ENCODE measurements at places on chromosomes 12 and 14.

GRCh38 chr12:58888131-58888783 lies 32.0 kb downstream of the LRIG3 start:
- DNase-seq = no peak

- peak; percentile 25 for DNase-seq
Observed at GRCh38 chr14:102778338-102779083, 1.3 kb downstream of the TRAF3 start.

DNA sequence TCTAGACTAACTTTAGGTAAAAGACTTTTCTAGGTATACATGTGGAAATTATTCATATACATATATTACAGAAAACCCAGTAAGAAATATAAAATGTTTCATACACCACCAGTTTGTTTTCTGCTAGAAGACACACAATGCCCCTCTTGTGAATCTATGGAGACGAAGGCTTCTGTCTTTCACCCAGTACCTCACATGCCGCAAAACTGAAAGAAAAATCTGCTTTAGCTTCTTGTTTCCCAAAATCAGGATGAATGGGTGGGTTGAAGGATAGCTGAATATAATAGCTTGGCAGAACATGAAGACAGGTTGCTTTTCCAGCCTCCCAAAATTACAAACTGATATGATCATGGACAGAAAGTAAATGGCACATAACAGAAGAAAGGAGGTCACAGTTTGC lies 1.3 kb downstream of the TAS2R30 start:
- DNase-seq = no peak

DNA sequence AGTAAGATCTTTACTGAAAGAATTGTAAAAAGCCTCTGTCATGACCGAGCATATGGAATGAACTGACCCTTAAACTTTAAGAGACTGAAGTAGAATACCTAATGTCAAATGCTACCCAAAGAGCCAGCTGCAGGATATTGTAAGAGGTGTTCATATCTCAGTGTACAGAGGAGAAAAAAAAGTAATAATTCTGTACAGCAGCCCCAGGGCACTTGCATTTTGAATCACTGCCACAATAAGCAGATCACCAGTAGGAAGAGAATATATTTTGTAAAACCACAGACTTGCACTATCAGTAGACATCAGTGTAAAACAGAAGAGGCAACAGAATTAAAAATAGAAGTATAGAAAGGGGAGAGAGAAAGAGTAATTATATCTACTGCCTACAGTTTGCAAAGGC lies 162.6 kb downstream of the PPFIA2 start:
- DNase-seq = peak; percentile 62

- no peak for DNase-seq
Observed at GRCh38 chr12:1936406-1937320, 18.2 kb upstream of the CACNA2D4 start.

DNA sequence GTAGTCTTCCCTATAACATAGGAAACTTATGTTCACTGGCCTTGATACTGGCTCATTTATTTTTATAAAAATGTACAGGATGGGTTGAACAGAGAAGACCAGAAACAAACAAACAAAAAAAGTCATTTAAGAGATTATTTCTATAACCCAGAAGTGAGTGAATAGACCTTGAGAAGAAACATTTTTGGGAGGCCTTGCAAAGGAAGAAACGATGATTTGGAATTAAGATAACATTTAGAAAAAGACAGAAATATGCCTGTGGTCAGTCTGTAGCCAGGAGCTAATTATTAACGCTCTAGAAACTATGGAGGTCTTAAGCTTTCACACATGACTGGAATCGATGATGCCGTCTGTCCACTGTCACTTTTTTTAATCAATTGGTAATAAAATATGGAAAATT lies 264.0 kb downstream of the EGLN3 start:
- DNase-seq = no peak

DNA sequence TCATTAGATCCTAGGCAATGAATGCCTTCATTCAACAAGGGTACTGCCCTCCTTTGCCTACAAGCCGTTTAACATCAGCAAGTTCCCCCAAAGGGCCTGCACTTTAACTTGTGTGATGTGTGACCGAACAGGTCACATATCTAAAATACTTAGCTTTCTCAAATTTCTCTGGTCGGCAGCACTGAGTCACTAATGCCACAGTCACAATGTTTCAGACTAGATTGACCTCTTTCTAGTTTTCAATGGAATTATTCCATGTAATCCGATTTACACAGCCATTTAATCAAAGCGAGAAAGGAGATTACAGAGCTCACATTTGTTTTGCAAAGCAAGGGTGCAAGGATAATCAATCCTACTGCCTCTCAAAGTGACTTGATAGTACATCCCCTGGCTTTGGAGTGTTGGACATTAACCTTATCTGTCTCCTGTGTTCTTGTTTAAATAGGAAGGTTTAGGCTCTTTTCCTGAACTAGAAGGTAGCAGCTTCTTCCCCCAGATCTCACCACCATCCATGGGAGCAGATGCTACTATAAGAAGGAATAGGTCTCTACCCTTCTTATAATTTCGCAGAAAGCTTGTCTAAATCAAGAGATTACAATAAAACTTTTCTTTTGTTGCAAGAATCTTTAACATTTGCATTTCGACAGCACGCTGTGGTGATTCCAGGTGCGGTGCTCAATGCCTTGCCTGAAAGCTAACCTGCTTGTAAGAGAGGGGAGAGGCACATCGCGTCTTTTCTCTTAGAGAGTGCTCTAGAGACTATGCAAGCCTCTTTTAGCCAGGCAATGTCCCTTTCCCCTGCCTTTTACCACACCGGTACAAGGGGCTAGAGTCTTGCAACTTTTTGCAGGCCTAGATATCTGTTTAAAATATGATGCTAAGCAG lies 1.8 kb downstream of the KITLG start:
- no peak for DNase-seq

- DNase-seq = no peak
Observed at GRCh38 chr14:104601786-104602185, 2.8 kb downstream of the TMEM179 start.

DNA sequence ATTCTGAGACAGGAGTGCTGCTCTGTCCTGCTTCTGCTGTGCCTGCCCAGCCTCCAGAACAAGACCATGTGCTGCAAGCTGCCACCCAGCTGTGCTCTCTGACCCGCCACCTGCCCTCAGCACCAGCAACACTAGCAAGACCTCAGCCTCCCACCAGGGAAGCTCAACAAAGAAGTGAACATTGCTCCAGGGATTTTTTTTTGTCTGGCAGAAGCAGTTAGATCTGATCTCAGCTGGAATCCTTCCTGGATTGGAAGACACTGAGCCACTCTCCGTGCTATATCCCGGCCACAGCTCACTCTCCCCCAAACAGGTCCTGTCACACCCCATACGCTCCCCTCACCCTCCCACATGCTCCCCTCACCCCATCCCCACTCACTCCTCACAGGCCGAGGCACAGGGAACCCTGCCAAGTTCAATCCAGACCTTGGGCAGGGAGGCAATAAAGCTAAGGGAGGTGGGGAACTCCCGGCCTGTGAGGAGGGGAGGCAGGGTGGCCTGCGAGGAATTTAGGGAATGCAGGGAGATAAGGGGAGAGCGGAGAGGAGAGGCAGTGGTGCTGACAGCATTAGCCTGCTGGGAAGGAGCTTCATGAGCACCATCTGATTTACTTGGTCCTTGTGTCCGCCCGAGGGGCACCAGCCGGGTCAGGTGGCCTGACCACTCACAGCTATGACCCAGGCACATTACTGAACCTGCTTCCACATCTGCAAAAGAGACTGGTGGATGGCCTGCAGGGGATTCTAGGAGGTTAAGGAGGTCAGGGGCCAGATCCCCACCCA lies 29.7 kb downstream of the CCDC85C start:
- no peak for DNase-seq

DNA sequence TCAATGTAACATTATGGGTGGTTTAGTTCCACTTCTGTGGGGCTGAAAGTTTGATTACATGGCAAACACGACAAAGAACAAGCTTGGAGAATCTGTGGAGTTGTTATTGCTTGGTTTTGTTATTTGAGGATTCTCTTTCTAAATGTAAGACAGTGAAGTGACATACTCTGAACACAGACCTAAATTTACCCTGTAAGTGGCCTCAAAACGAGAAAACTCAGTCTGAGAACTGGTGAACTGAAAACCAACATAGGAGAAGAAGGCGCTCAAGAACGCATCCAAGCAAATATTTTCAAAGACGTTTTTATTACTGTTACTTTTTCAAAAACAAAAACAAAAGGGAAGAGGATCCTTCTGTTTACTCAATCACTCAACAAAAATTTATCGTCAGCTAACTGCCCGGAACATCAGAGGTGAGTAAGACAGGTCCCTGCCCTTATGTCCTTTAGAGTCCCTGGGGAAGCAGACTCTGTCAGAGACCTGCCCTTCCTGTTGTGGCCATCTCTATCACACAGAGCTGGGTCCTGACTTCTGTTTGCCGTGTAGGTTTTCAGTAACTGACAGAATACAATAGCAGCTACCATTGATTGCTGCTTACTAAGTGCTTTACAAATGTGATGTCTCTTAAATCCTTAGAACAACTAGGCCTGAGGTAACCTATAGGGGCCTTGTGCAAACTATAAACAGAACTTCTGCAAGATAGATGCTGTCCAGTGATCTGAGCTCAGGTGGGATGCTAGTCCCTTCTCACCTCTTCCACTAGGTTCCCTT lies 79.3 kb upstream of the C12orf71 start:
- DNase-seq = no peak

DNA sequence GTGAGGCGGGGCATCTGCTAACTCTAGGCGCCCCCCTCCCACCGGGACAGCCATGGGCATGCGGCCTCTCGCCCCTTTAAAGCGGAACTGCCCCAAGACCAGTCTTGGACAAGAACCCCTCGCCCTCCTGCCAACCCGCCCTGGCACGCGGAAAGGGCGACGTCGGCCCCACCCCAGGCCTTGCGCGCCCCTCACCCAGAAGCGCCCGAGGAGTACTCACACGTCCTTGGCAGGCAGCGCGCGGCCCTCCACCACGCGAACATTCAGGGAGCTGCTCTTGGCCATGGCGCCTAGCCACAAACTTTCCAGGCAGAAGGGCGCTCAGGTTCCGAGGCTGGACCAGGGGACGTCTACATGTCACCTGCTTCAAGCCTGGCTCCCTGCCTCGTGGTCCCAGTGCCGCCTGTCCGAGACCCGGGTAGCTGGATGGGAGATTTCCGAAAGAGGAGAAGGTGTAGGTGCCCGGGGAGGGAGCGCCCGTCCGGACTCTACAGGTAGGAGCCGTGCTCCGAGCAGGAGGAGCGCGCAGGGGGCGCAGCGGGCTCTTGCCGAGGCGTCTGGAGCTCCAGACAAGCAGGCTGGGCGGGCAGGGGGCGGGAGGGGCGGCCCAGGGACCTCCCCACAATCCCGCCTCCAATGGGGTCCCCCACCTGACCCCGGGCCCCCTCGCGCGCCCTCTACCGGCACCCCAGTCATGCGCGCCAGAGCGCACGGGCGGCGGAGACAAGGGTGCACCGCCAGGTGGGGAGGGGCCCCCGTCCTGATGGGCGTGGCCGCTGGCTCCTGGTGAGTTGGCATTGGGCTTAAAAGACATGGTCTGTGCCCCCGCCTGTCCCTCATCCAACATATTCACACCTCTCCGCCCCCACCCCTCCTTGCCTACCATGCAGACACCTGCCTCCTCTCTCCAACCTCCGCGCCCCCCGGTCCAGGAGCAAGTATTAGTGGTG lies at the start of gene RASAL1:
TSS of gene RASAL1 (minus strand) at position 584 of the 950 bp plus-strand sequence. CDS start at position 285, 299 bp downstream.
- DNase-seq = peak; percentile 54

GRCh38 chr12:52580496-52580895 lies 6.9 kb upstream of the KRT74 start:
- no peak for DNase-seq

- no peak for DNase-seq
Observed at GRCh38 chr12:87196321-87196720, 832.9 kb downstream of the C12orf50 start.

- no peak for DNase-seq
Observed at GRCh38 chr12:40701756-40702155, 9.5 kb downstream of the CNTN1 start.

- no peak for DNase-seq
Observed at GRCh38 chr12:87413784-87414183, 615.4 kb downstream of the C12orf50 start.

DNA sequence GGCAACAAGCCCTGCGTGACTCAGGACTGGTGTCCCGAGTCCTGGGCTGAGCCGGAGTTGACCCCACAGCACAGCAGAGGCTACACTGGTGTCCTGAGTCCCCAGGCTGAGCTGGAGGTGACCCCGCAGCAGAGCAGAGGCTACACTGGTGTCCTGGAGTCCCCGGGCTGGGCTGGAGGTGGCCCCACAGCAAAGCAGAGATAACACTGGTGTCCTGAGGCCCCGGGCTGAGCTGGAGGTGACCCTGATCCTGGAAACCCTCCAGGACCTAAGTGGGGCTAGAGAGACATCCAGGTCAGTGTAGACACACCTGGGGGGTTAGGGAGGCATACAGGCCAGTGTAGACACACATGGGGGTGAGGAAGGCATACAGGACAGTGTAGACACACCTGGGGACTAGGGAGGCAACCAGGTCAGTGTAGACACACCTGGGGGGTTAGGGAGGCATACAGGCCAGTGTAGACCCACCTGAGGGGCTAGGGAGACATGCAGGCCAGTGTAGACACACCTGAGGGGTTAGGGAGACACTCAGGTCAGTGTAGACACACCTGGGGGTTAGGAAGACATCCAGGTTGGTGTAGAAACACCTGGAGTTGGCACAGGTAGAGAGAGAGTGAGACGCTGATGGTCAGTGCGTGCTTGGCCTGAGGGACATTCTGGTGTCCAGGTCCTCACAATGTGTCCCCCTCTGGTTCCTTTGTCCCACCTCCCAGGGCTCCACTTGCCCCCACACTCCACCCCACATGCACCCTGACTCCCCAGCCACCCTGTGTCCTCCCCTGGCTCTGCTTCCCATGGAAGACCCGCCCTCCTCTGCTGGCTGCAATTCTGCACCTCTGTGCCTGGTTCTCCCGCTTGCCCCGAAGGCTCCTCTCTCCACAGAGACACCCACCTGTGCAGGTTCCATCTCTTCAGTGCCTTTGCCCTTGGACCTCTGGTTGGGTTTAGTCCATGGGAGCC lies 321.6 kb upstream of the SFSWAP start:
- no peak for DNase-seq

- no peak for DNase-seq
Observed at GRCh38 chr12:20625531-20625930, 69.6 kb upstream of the SLCO1C1 start.

- DNase-seq = no peak
Observed at GRCh38 chr12:115183752-115184151, 499.8 kb upstream of the TBX3 start.

DNA sequence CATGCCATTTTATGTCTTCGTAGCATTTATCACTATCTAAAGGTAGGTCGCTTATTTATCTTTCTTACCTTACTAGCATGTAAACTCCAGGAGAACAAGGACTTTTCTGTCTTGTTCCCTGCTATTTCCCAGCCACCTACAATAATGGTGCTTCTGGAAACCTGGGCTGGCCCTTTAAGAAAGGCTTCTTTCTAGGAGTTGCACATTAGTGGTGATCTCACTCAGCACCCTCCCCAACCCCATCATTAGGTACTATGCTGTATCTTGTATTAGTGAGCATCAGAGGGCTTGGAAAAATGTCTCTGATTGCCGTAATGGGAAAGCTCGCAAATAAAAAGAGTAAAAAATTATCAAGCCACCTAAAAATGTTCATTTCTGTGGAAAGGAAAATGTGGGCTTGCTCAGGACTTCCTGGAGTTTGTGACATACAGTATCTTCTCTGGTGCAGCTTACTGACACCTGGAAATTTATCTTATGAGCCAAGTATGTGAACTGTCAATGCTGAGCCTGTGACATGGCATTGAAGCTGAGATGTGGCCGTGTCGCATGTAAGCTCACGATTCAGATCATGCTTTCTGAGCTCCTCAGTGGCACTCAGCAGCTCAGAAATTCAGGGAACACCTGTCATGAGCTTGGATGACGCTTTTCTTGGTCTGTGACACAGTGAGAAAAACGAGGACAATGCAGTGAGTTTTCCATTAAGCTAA lies 12.4 kb downstream of the CCDC92 start:
- no peak for DNase-seq

Measured in OCI-M1 (cell line).